ENCODE measurements at places on chromosomes 6 and 20.

DNA sequence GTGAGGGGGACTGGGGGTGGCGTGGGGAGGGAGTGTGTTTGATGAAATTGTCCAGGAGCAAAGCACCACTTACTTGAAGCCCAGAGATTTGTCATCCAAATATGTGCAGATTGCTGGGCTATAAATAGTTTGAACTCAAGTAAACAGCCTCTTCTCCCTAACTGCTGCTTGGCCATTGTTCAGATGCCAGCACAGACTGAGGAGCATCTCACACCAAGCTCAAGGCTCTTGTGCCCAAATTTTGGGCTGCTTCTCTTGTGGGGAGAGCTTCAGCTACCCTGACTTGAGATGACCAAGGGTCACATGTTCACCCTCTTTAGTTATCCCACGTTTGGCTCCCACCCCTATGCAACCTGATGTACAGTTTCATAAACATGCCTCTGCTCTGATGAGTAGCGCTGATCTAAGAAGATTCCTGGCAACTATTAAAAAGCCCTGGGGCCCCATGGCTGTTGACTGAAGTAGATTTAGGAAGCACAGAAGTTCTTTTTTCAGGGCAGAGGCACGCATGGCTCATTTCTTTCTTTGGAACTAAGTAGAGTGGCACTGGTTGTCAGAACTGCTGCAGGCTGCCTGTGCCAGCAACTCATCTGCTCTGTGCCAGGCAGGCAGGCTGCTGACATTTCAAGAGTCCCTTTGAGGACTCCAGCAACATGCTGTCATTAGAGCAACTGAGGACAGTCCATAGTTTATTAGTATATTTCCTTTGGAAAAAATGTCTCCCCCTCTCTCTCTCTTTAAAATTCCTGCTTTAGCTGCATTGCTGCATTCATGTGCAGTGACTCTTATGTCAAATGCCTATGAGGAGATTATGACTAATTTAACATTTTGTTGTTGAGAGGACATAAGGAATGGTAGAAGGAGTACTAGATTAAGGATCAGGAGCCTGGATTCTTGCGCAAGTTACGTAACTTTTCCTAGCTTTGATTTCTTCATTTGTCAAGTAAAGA, 9.6 kb upstream of the PKIG start:
- no peak for DNase-seq

DNA sequence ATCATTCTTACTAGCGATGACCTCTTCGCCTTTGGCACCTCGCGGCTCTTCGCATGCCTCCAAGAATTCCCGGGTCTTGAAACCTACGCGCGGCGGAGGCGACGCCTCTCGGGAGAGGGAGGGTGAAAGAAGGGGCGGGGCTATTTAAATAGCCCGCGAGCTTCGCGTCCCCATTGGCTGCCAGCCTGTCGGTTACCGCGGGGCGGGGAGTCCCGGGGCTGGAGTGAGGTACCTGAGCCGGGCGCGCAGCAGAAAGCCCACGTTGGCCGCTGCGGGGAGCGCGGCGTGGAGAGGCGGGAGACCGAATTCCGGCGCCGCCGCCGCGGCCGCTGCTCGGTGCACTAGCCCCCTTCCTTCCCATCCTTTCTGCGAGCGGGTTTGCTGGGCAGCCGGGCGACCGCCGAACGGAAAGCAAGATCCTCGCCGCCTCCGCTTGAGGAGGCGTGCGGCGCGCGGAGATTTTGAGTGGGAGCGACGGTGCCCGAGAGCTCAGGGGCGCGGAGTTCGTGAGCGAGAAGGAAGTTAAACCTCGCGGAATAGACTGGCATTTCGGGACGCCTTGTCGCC, at the start of gene BMP6:
BMP6 (plus strand) TSS at position 251 of the 567 bp plus-strand sequence. CDS start 857 bp downstream, outside the sequence.
- DNase-seq = peak; percentile 87

DNA sequence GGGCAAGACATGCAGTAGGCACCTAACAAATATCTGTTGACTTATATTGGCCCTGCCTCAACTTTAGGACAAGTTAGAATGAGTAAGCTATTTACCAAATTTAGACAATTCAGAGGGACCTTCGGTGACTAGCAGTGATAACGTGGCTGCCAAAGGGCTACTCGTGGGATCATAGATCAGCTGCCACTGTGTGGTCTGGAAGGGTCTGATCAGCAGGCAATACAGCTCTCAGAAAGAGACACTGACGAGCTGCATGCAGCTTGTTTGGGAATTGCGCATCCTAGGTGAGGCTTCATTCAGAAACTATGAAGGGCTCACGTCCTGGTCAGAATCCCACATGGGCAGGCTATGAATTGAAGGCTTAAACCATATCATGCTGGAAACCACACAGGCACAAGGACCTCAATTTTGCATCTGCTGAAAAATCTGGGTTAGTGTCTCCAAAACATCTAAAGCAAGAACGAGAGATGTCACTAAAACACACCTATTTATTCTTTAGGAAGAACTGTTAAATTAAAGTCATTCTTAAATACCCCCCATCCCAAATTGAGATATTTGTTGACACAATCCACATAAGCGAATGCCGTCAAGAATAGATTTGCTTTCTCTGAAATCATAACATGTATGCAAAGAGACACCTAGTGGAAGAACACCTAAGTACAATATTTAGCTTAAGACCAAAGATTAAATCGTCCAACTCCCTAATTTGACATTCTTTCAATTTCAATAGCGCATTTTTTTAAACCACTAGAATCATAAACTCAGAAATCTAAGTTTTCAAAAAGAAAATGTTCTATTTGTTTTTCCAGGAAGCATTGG, 79.6 kb downstream of the IPCEF1 start:
- peak; percentile 50 for DNase-seq

- DNase-seq = no peak
These were observed 11.5 kb downstream of the PYGB start for GRCh38 chr20:25259358-25259757.

DNA sequence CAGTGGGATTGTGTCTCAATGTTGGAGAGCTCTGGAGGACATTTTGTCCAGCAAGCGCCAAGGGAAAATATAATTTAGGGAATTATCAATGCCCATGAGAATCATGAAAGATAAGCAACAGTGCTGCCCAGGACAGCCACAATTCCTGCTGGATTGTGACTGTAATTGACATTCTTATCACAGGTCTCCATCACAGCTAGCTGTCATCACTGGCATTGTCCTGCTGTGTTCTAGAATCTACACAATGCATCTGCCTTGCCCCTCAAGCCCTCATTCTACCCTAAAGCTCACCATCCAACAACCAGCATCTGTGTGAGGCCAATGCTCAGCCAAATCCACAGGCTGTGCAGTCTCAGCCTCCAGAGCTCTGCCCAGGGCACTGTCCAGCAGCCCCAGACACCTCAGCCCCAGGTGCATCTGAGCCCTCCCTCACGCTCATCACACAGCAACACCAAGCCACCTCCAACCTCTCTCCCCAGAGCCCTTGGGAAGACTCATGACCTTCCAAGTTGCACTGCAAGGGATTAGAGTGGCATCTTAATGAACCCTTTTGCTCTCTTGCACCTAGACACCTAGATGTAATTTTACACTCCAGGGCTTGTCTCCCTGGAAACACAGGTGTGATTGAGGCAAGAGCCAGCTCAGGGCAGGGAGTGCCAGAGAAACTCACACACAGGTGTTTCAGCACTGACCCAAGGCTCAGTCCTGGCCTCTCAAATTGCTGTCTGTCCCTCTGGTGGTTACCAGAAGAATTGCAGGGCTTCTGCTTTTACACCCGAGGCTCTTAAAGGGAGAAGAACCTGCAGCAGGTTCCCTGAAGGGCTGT, 85.2 kb upstream of the PHACTR3 start:
- DNase-seq = peak; percentile 76

DNA sequence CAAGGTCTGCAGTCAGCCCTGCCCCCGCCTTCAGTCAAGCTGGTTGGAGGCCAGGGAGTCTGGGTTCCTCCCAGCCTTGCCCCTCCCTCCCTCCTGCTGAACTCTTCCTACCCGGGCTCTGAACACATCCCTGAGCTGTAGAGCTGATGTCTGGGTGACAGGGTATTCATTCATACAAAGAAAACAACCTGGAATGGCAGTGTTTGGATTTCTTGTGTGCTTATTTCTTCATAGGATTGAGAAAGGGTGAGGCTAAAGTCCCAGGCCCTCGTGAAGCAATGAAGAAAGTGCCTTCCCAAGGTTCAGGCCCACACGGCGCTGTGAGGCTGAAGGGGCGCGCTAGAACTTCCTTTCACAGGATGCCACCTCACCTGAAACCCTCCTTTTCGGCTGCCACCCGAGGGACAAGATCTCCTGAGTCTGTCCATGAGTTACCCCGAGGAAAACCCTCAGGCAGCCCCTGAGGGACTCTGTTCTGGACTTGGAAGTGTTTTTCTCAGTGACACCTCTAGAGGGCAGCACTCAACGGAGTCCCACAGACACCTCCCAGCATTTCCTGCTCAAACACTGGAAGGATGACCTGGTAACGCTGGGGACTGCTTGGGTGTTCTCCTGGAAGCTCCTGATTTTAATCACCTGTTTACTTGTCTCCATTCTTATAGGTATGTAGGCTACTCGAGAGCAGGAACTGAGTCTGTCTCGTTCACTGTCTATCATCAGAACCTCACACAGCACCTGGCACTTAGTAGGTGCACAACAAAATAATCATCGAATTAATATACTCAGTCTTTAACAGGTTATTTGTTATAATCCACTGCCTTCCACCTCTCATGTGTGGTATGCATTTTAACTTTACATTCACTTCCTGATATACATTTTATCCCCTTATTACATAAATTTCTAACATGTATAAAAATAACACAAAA, 11.8 kb upstream of the GSTA1 start:
- DNase-seq = peak; percentile 65

- no peak for DNase-seq
These were observed at the start of gene SLC22A7 for GRCh38 chr6:43297644-43298564. TSS of gene SLC22A7 (plus strand) at chr6:43298260. CDS start at chr6:43298359, 99 bp downstream.

Data from GM10248 (cell line).